CD8-positive, alpha-beta T cell (primary cell): ENCODE measurements at places on chromosomes 7 and 10.

DNA sequence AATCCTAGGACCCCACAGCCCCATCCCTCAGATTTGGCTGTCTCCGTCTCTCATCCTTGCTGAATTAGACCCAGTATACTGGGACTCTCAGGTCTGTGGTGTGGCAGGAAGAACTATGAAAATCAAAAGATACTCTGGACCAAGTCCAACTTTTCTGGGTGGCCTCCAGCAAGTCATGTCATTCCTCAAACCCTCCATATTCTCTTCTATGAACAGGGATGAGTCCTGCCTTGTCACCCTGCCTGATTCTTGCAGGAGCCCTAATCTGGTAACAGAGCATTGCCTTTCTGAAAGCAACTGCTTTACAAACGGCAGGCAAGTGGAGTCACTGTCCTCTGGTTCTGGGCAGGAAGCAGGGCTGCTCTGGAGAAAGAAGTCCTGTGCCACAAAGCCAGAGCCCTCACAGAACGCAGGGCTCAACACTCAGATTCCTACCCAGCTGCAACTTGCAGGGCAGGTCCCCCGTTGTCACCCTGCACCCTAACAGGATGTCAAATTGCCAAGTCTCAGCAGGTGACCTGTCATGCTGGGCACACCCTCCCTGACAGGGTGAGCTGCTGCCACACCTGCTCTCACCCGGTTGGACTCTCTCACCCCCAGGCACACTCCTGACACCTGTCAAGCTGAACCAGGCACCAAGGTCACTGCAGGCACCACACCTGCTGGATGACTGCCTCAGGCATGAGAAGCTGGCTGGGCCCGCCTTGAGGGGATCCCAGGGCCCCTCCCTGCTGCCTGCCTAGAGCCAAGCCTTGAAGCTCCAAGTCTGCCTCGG, 227.7 kb downstream of the KCNMA1 start:
- DNase-seq, result no peak

GRCh38 chr7:44846816-44847508, 925 bp downstream of the H2AZ2 start:
- no peak for DNase-seq

DNA sequence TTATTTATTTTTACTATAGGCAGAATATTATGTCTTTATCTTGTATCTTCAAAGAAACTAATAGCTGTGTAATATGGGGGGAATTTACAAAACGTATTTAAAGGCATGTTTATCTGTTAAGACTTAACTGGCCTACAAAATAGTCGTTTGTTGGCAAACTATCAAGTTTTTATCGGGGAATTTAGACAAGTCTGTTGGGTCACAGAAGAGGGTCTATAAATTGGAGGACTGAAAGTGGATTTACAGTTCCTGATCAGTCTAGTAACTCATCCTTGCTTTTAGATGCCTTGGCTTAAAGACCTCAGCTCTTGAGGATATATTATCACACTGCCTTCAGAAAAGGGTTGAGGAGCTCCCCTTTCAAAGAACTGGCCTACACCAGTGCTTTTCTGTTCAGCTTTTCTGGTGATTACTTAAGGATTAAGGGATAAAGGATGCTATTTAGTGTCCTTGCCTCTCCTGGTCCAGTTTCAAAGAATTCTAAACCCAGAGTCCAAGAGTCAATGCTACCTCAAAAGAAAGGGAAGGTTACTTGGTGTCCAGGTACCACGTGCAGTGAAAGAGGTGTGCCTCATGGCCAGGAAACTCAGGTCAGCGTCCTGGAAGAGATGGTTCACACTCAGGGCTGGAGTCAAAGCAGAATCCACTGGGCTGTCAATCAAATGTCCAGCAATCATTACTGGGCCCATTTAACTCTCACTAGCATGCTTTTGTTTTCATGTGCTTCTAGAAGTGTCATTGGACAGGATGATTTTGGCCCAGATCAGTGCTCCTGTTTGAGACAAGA, 42.9 kb upstream of the ABI1 start:
- DNase-seq, result no peak

- DNase-seq, result no peak
Observed at GRCh38 chr7:27124096-27124901, 6.3 kb downstream of the HOXA4 start.
